ENCODE measurements at places on chromosomes 7 and 10.

DNA sequence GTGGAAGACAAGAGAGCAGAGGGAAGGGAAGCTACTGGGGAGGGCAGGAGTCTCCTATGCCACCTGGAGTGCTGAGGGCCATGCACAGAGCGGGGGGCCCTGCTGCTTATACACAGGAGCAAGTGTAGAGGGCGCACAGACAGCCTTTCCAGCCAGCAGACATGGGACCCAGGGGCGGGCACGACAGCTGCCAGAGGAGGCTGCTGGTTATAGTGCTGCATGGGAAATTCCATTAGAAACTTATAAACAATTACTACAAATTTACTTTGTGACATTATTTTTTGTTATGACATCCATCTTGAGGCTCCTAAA lies 90.5 kb downstream of the WDFY4 start:
- no peak for DNase-seq

DNA sequence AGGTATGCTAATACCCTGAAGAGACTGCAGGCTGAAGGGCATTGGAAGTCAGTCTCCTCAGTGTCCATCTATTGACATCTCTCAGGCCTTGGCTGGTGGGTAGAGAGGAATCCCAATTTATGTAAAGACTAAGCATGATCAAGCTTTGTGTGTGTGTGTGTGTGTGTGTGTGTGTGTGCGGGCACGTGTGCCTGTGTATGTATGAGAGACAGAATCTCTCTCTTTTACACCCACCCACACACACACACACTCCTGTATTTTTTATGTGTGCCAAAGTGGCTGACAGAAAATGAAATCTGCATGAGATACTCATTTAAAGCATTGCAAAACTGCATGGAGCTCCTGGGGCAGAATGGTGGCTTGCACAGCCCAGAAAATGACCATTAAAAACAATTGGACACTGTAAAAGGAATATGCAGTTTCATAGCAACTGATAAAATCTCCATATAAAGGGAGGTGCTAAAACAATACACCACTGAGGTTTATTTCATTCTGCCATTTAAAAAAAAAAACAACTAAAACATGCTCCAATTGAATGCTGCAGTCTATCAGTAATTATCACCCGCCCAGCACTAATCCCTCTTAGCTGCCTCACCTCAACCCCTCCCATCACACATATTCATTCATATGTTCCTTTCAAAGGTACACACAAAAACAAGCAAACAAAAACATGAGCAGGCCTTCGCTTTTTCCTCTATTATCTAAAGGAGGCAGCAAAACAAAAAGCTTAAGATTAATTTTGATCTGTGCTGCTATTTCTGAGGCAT lies 385.0 kb downstream of the KCNMA1 start:
- no peak for DNase-seq

GRCh38 chr7:155557778-155558177 lies 11.4 kb upstream of the CNPY1 start:
- no peak for DNase-seq

GRCh38 chr10:80141696-80142460 lies 9.3 kb downstream of the PLAC9 start:
- DNase-seq: no peak

GRCh38 chr7:69359003-69359700 lies 239.1 kb upstream of the AUTS2 start:
- no peak for DNase-seq

- no peak for DNase-seq
Observed at GRCh38 chr10:12663863-12664262, 314.5 kb downstream of the CAMK1D start.

GRCh38 chr7:162632-163297 lies 29.6 kb upstream of the FAM20C start:
- no peak for DNase-seq

- DNase-seq: no peak
Observed at GRCh38 chr7:21542891-21543527, at the start of gene DNAH11. TSS of gene DNAH11 (plus strand) at chr7:21543039. CDS start at chr7:21543246, 207 bp downstream.

- DNase-seq: no peak
Observed at GRCh38 chr7:14576578-14576977, 326.0 kb downstream of the DGKB start.

GRCh38 chr10:22765660-22766547 lies 51.5 kb upstream of the PIP4K2A start:
- no peak for DNase-seq

- no peak for DNase-seq
Observed at GRCh38 chr7:5590596-5591277, 167.1 kb upstream of the TNRC18 start.

GRCh38 chr7:70638158-70639107 lies 493.5 kb upstream of the GALNT17 start:
- no peak for DNase-seq

All from stimulated activated CD4-positive, alpha-beta T cell treated with anti-CD3 and anti-CD28 coated beads, TNF-alpha, amount 100 ng/mL, for 1 hour (primary cell).